ENCODE measurements at places on chromosomes 5 and 9.

DNA sequence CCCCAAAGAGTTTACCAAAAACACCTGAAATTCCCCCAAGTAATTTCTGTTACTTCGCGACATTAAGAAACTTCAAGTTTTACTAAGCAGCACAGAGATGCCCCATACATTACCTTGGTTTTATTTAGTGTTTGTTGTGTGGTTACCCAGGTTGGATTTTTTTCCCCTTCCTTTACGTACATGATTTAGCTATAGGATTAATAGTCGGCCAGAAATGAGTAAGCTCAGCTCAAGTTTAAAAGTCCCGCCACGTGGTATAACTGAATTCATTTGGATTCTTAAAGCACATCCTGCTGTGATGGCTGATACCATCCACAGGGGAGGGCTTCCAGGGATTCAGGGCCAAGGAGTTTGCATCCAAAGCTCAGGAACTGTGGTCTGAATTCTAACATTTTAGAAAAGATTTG is 75.9 kb downstream of the DAP start:
- DNase-seq: no peak

DNA sequence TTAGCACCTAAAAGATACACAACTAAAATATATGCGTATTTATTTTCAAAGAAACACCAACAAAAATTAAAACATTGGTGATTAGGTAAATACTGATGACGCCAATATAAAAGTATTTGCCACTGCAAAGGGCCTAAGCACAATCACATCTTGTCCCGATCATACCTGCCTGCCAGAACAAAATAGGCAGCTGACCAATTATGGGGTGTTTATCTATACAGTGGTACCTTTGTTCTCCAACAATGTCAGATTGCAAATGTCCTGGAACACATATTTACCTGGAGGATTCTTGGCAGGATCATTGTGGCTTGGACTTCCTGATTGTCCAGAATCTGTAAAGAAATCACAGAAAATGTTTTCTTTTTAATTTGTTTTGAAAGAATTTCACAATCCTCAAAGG is 134.5 kb downstream of the NFIB start:
- no peak for DNase-seq

DNA sequence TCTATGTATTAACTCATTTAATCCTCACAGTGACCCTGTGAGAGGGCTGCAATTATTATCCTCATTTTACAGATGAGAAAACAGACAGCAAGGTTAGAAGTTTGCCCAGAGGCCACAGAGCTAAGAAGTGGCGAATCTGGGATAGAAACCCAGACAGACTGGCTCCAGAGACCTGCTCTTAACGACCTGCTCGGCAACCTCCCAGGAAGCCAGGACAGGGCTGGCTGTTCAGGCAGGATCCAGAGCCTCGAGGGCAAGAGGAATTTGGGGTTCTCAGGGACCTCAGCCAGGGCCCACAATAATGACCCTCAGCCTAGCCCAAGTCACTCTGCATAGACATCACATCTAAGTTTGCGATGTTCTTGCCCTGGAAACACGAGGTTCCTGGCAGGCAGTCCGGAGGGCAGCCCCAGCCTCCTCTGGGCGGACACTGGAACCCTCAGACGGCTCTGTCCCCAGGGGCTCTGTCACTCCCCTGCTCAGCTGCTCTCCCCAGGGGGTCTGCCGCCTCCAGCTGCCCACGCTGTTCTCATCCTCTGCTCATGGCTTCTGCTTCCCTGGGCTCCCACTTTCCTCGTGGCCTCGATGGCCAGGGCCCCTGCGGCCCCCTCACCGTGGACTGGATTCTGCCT is 138.5 kb upstream of the ERCC6L2 start:
- DNase-seq: no peak

GRCh38 chr5:137147346-137147745 is 351.8 kb downstream of the SPOCK1 start:
- no peak for DNase-seq

- no peak for DNase-seq
Measured at GRCh38 chr5:34455098-34455497, 201.0 kb upstream of the RAI14 start.

DNA sequence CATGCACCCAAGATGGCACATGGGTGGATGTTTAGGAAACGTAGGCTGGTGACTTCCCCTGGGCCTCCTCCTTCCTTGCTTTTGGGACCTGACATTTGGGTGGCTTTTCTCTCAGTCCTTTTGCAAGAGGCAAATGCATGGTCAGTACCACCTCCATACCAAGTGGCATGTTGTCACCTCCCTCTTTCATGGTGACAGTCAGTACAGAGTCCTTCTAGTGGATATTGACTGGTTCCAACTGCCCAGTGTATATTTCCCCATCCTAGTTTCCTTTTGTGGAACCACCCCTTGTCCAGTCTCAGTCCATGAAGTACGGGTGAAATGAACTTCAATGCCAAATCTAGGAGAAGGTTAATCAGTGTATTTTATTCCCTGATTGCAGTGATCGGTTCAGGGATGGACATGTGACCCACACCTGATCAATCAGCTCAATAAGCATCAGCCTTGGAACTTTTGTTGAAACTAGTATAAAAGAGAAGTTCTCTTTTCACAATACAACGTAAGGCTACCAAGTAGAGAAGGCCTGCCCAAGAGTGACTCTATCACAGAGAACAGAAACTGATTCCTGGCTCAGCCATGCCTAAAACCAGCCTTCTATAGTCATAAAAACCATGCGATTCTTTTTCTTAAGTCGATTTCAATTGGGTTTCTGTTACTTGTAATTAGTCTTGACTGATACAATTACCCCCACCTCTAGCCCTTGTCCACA is 143.4 kb upstream of the KLF9 start:
- DNase-seq: no peak

- no peak for DNase-seq
Measured at GRCh38 chr9:95733741-95734666, 141.5 kb upstream of the ERCC6L2 start.

DNA sequence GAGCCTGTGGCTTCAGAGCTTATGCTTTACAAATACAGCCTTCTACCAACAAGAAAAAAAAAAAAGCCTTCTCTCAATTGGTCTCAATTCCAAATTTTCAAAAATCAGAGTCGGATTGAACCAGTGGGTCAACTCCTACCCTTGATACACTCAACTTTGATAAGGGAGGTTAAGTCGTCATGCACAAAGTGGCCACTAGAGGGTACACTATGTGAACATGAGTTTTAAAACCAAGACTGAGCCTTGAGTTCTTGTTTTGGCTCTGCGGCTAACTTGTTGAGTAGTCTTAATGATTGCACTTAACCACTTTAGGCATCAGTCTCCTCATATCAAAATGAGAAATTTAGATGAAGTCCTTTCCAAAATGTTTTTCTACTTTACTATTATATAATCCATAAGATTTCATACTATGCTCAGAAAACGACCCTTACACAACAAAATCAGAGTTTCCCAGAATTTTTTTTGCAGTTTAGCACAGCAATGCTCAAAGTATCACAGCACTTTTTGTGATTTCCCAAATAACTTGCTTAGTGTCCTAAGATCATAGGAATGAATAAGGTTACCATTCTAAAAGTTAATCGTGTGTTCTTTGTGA is 92.9 kb upstream of the MTAP start:
- DNase-seq: no peak

DNA sequence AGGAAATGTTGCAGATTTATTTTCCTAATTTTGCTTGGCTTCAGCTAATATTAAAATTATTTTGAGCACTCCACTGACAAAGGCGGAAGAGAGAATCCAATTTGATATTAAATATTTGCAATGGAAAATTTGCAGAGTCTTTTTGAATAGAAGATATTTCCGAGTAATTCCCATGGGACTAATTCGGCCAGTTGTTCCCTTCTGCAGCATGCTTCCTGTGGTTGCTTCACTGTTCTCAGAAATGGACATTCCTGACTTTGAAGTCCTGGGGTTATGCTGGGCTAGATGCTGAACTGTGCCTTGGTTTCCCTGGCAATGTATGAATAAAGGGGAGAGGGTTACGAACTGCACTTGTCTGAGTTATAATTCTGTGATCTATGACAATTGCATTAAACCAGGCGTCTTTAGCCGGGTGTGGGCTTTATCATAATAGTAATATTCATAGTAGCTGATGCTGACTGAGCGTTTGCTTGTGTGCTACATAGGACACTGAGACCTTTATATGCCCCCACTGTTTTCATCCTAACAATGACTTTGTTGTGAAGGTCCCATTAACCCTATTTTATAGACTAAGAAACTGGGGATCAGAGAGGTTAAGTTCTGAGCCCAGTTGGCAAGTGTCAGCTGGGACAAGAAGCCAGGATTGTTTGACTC is 114.5 kb upstream of the SPRY4 start:
- no peak for DNase-seq

DNA sequence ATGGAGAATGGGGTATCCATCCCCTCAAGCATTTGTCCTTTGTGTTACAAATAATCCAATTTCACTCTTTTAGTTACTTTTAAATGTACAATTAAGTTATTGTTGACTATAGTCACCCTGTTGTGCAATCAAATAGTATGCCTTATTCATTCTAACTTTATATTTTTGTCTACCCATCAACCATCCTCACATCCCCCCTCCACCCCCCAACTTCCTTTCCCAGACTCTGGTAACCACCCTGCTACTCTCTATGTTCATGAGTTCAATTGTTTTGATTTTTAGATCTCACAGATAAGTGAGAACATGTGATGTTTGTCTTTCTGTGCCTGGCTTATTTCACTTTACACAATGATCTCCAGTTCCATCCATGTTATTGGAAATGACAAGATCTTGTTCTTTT is 15.4 kb upstream of the RANBP17 start:
- DNase-seq: no peak

DNA sequence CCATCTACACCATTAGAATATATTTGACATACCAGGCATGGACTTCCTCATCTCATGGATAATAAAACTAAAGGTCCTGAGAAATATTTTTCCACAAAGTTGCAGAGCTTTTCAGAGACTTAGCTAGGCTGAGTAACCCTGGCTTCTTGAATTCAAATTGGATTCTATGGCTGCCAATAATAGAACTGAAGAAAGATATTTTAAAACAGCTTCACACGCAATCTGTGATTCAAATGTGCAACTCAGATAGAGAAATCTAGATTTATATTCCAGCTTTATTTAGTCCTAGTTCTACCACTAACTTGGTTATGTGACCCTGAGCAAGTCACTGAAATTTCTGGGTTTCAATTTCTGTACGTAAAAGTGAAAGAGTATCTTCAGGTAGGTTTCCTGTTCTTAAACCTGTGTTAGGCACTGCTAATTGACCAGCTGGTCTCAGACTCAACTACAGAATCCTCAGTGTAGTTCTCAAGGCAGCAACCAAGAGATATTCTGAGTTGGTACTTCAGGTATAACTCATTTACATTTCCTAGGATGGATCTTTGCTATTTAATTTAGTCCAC is 235.3 kb downstream of the GABRB2 start:
- DNase-seq: no peak

DNA sequence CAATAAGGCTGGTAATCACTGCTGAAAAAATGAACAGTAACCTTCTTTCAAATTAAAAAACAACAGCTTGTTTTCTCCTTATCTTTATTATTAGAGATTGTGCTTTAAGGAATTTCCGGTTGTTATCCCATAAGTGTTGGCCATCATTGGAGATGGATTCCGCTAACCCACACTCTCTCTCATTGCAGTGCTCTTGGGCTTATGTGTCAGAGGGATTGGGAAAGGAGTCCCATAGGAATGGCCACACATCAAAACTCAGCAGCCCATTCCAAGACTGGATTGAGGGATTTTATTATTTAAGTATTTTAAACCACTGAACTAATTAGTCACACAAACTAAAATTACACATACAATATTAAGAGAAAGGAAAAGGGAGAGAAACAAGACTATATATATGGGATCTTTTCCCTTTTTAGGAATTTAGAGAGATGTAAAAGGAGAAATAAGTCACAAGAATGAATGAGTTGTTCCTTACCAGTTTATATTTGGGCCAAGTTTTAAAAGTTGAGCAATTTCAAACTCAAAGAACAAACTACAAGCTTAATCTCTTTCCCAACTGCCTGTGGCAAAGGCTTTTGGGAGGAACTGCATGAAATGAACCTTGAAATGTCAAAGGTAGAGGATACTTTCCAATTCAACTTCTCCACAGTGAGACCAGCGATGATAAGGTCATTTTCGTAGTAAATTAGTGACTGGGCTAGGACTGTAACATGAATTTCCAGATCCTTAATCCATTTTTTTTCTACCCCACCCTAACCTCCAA is 2.4 kb downstream of the SPINK6 start:
- no peak for DNase-seq

DNA sequence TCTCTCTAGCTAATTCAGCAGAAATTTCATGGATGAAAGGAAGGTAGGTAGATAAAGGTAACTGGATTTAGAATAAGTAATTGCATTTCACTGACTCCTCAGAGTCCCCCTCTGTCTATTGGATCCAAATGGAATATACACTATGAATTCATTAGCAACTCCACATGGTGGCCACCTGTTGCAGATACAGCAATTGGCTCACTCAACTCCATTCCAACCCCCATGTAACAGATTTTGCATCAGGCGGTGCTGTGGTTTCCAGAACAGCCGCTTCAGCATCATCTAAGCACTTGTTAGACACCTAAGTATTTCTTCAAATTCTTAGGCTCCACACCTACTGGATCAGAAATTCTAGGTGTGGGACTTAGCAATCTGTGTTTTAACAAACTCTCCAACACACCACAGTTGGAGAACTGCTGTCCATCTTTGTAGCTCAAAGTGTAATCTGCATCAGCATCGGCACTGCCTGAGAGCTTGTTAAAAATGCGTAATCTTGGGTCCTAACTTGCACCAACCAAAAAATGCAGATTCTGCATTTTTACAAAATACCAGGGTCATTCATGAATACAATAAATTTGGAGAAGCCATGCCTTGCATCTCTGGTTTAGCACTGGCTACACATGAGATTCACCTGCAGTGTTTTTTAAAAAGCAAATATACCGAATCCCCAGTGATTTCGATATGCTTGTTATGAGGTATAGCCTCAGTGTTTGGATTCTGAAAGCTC is 413.8 kb upstream of the CD180 start:
- no peak for DNase-seq

- peak; percentile 9 for DNase-seq
Measured at GRCh38 chr9:4615251-4615650, 46.8 kb upstream of the PLPP6 start.

DNA sequence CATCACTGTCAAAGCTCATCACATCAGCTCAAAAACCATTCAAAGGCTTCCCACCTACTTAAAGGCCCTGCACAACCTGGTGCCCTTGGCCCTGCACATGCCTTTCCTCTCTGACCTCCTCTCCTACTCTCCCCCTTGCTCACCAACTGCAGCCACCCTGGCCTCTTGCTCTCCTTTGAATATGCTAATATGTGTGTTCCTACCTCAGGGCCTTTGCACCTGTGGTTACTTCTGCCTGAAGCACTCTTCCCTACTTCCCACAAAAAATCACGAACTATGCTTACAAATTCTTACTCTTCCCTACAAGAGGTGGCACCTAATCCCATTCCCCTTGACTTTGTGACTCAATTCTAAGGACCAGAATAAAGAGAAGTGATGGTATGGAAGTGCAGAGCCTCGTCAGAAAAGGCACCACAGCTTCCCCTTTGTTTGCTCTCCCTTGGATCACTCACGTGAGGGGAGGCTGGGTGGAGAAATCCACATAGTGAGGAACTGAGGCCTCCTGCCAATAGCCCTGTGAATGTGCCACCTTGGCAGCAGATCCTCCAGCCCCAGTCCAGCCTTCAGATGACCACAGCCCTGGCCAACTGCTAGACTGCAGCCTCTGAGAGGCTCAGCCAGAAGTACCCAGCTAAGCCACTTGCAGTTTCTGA is 3.2 kb upstream of the TMEM171 start:
- no peak for DNase-seq

Data from astrocyte of the cerebellum (primary cell).